T1000 (cell line): ENCODE measurements at places on chromosomes 11 and 22.

- DNase-seq = no peak
Measured at GRCh38 chr22:37187552-37187890, 526 bp downstream of the C1QTNF6 start.

- no peak for DNase-seq
Measured at GRCh38 chr11:85759915-85760314, 51.0 kb downstream of the SYTL2 start.

GRCh38 chr11:47489395-47489755 is 40.4 kb upstream of the RAPSN start:
- no peak for DNase-seq

- no peak for DNase-seq
Measured at GRCh38 chr11:35541621-35542375, 16.4 kb upstream of the PAMR1 start.

- no peak for DNase-seq
Measured at GRCh38 chr11:30984827-30985226, 384.7 kb downstream of the DCDC1 start.

GRCh38 chr22:25626624-25626990 is 62.1 kb downstream of the GRK3 start:
- no peak for DNase-seq

- no peak for DNase-seq
Measured at GRCh38 chr11:28569106-28569505, 460.9 kb downstream of the METTL15 start.

- DNase-seq = no peak
Measured at GRCh38 chr11:95767498-95767897, 22.1 kb downstream of the FAM76B start.
